ENCODE measurements at places on chromosomes 1 and 21.

GRCh38 chr1:153355445-153356071 lies 2.1 kb upstream of the S100A9 start:
- DNase-seq, result peak; percentile 64

GRCh38 chr1:12275370-12275769 lies 45.5 kb downstream of the VPS13D start:
- DNase-seq, result peak; percentile 53

GRCh38 chr1:59900640-59901039 lies 25.9 kb downstream of the CYP2J2 start:
- no peak for DNase-seq

DNA sequence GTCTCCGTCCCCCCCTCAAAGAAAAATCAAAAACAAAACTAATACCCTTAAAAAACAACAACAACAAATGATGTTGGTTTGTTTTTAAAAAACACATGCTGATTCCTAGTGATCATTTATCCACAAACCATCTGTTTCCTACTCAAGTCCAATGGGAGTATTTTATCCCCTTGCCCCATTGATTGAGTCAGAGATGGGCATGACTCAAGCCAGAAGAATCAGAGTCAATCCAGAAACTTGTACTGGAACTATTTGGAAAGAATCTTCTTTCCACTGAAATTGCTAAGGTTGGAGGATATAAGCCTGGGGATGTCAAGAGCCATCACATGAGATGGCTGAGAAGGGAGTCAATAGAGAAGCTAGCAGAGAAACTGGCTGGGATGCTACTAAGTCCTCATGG lies 176.4 kb downstream of the MIS18A start:
- no peak for DNase-seq

DNA sequence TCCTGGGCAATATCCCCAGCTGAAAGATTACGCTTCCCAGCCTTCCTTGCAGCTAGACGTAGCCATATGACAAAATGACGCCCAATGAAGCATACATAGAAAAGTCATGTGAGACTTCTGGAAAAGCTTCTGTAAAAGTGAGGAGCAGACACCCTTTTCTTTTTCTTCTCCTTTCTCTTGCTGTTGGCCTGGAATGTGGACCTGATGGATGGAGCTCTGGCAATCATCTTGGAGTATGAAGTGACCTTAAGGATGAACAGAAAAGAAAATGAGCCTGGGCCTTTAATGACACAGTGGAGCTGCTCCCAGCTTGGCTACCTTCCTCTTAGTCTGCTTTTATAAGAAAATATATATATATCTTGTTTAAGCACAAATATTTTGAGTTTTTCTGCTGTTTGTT lies 24.8 kb downstream of the BATF3 start:
- no peak for DNase-seq

DNA sequence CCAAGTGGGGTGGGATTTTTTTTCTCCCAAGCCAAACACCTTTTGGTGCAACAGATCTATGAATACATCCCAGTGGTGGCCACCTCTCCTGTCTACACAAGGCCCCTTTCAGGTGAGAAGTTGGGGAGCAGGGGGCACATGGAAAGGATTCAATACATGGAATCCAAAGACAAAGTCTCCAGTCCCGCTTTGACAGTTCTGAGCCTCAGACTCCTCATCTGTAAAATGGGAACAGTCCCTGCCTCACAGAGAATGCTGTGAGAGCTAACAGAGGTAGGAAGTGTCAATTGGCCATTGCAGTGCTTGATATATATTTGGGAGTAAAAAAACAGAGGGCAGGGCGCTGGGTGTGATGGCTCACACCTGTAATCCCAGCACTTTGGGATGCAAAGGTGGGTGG lies 26.7 kb upstream of the ZNF436 start:
- no peak for DNase-seq

GRCh38 chr1:47978486-47978885 lies 18.7 kb downstream of the TRABD2B start:
- DNase-seq, result no peak

DNA sequence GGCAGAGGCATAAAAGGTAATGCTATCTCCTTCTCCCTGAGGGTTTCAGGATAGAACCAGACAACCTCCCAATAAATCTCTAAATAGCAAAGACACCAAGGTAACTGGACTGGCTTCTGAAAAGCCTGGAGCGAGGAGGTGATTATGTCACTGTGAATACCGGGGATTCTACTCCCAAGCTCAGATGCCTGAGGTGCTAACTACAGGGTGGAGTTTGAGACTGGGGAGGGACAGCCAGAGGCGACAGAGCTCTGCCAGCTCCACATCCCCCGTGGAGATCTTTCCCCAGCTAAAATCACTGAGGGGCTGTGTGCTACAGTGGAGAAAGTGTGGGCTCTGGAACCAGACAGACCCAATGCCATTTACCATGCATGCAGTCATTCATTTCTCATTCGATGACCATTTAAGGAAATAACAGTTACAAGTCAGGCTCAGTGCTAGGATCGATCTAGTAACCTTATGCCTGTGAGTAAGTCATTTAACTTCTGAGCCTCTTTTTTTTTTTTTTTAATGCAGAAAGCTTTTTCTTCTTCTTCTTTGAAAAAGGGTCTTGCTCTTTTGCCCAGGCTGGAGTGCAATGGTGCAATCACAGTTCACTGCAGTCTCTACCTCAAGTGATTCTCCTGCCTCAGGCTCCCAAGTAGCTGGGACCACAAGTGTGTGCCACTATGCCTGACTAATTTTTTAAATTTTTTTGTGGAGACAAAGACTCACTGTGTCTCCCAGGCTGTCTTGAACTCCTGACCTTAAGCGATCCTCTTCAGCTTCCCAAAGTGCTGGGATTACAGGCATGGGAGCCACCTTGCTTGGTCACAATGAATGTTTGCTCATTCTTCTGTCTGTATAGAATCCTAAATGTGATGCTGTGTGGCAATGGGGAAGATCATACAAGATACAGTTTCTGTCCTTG lies 8.1 kb upstream of the SLC45A3 start:
- DNase-seq, result no peak

DNA sequence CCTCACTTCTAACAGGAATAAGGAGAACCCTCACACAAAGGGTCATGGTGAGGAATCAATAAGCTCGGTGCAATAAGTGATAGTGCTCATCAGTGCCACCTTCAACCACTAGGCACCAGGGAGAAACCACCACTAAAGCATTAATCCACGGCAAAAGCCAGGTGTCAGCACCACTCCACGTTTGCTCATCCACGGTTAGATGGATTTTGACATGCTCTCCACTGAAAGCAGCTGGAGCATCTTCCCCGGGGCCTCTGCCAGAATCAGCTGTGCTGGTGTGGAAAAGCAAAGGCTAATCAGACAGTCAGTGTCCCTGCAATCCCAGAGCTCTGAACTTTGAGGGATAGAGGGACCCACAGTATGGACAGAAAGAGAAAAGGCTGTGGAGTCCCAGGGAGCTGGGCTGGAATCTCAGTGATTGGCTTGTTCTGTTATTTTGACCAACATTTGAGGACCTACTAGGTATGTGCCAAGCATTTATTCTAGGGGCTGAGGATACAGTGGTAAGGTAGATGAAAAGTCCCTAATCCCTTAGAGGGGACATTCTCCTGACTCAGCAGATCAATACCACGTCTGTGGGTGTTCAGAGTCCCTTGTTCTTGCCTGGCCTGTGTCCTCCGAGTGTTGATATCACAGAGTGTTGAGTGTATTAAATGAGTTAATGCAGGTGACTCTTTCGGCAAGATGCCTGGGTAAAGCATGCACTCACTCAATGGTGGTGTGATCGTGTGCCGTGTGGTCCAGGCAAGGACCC lies 41.3 kb downstream of the FHAD1 start:
- DNase-seq, result no peak

- no peak for DNase-seq
These were observed 1177.6 kb downstream of the PLA2G4A start for GRCh38 chr1:188006354-188006753.

DNA sequence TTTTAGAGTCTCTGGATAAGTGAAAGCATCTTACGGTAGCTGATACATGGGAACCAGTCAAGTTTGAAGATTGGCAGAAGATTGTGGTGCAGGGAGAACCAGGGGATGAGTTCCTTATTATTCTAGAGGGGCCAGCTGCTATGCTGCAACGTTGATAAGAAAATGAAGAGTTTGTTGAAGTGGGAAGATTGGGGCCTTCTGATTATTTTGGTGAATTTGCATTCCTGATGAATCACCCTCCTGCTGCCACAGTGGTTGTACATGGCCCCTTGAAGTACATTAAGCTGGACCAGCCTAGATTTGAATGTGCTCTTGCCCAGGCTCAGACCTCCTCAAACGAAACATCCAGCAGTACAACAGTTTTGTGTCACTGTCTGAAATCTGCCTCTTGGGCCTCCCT lies 45.9 kb downstream of the BTBD8 start:
- DNase-seq, result no peak

DNA sequence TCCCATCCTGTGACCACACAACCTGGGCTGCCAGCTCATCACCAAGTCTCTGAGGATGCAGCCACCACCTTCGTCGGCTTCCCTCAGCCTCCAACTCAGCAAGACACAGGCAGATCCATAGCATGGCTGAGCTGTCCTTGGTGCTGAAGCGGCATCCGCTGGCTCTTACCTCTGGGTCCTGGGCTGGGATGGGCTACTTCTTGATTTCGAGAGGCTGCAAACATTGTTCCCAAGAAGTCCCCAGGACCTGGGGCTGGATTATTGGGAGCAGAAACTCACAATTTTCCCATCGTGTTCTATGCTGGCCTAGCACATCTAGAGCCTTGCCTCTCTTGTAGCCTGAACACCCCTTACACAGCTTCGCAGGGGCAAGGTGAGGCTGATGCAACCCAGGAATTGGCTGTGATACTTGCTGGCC lies 24.9 kb upstream of the C1QA start:
- no peak for DNase-seq

GRCh38 chr1:40210511-40211204 lies 37.1 kb upstream of the TMCO2 start:
- DNase-seq, result no peak

DNA sequence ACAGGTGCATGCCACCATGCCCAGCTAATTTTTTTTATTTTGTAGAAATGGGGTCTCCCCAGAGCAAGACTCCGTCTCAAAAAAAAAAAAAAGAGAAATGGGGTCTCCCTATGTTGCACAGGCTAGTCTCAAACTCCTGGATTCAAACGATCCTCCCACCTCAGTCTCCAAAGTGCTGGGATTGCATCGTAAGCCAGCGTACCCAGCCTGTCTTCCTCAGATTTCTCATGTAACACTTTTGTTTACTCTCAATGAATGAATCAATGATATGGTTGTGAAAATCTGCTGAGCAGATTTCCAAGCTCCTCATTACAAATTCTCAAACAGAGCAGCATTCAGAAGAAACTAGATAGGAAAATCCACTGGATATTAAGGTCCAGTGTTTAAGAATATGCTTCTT lies 6.6 kb downstream of the CMPK1 start:
- DNase-seq, result no peak

DNA sequence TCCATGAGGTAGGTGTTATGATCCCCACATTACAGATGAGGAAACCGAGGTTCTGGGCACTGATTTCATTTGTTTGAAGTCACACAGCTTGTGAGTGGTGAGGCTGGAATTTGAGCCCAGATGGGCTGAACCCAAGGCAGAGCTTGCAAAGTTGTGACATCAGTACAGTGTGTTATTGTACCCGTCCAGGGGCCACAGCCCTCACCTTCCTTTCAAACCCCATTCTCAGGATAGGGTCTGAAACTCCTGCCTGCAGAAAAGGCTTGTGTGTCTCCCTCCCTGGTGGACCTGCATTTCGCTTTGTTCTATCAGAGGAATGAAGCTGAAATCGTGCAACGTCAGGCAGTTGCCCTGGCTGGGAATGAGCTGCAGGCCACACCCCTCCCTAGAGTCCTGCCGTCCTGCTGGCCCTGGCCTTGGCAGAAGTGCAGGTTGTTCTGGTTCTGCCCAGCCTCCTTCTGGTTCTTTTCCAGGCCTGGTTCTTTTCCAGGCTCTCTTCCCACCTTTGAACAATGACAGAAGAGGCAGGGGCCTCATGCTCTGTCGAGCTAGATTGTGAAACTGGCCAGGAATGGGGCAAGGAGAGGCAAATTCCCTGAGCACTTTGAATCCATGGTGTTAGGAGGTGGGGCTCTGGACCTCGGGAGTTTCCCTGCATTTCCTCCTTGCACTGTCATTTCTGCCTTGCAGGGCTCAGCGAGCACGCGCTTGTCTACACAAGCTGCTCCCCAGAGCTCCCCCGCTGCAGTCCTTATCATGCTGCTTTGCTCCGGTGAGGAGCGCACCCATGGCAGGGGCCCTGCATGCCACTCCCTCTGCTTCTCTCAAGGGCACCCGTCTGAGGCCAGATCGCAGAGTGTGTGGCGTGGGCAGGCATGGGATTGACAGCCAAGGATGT lies 8.2 kb upstream of the MYOM3 start:
- no peak for DNase-seq

GRCh38 chr1:70210820-70211219 lies 5.4 kb upstream of the LRRC40 start:
- DNase-seq, result no peak

DNA sequence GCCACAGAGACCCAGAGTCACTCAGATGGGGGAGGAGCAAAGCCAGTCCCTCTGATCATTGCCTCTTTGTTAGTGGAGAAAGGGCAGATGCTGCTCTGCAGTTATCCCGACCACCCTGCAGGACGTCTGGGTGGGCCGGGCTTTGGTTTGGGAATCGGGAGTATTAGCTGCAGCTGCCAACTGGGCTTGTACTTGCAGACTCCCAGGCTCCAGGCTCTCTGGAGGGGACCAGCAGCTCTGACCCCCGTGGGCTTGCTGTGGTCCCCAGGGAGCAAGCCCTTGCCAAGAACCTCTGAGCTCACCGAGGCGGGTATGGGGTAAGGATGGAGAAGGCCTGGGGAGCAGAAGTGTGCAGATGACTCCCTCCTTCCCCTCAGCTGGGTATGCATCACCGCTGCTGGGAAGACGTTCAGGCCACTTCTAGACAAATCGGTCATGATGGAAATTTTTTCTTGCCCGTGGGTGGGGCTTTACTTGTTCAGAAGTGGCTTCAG lies 21.6 kb downstream of the MAPKAPK2 start:
- peak; percentile 50 for DNase-seq

DNA sequence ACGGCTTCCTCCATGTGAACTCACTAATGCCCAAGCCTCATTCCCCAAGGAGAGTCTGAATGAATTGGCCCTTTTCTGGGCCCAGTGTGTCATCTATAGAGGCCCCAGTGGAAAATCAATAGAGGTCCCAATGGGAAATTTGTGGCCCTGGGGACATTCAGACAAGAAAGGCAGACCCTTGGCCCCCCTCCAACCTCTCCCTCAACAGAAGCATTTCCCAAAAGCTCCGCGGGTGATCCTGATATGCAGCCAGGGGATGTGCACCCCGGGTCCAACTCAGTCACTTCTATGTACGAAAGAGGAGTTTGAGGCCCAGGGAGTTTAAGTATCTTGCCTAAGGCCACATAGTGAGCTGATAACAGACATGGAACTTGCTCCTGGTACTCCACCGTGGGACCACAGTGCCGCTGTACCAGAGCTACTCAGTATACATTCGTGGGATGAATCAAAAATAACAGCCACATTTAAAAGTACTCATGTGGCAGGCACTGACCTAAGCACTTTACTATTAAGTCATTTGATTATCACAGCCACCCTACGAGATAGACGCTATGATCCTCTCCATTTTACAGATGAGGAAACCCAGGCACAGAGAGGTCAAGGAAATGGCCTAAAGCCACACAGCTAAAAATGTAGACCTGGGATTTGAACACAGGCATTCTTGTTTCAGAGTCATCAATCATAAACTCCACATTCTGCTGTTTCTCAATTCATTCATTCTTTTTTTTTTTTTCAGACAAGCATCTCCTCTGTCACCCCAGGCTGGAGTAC lies 8.5 kb downstream of the EPHA2 start:
- no peak for DNase-seq
